ENCODE measurements at places on chromosomes 2 and 18.

GRCh38 chr2:187075199-187075635 is 226.2 kb upstream of the ZSWIM2 start:
- no peak for DNase-seq

DNA sequence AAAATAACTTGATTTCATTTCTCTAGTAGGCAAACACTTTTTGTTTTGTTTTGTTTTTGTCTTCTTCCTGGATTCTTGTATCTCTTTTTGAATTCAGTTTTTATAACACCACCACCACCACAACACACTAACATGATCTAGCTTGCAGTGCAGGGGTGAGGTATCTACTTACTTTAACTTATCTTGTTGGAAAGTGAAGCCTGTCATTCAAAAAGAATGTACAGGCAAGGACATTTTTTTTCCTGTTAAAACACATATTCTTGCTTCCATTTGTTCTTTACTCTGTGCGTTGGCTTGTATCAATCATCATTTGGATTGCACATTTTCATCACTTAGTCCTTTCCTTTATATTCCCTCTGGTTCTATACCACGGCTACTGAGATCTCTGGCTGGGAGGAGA is 824.2 kb downstream of the PLCL1 start:
- no peak for DNase-seq

DNA sequence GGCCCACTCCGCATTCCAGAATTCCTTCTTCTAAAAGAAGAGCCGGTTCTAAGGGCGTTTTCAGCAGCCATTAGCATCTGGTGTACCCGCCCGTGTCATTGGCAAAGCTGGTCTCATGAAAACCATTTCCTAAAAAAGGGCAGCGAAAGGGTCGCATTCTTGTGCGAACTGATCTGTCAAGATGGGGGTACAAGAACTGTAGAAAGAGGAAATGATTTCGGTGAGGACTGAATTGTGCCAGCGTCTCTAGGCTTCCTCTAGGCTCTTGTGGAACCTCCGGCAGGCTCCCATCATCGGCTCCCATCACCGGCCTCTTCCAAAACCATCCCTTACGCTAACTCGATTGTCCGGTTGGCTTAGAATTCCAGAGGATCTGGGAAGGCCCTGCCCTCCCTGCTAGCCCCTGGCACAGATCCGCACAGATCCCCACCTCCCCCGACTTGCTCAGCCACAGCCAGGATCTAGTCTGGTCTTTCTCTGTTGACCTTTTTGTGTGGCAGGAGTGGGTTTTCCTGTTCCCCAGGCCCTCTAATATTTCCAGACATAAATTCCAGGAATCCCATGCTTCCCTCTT is 1.3 kb downstream of the RAB31 start:
- DNase-seq: no peak

DNA sequence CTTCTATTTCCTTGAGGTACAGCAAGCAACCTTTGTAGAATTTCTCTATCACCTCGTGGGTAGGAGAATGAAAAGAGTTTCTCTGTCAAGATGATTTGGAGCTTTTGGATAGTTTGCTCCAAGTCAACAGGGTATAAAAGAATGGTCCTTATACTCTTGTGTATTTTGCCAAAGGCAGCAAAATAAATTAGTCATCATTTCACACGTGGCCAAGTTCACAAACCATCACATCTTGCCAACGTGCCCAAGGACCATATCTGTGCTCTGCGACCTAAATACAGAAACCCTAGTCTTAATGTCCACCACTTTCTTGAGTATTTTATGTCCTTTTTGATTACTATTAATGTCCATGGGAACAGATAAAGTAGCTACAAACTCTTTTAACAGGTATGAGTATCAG is 262.9 kb downstream of the AFF3 start:
- no peak for DNase-seq

- DNase-seq: no peak
These were observed 84.8 kb downstream of the ACTR3 start for GRCh38 chr2:113974727-113975126.

DNA sequence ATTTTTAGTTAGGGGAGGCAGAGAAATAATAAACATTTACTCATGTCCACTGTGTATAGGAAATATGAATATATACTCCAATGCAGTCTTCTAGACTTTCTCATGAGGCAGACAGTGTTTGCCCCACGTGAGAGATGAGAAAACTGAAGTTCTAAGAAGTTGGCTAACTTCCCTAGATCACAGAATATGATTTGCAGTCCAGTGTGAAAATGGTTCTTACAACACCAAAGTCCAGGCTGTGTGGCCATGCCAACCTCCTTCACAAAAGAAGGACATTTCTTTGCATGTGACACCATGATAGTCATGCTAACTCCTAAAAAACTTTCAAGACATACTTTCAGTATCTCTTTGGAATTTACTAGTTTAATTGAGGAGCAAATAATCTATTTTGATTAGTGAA is 143.7 kb downstream of the IRS1 start:
- no peak for DNase-seq

GRCh38 chr2:167692191-167692590 is 555.2 kb downstream of the STK39 start:
- DNase-seq: no peak

DNA sequence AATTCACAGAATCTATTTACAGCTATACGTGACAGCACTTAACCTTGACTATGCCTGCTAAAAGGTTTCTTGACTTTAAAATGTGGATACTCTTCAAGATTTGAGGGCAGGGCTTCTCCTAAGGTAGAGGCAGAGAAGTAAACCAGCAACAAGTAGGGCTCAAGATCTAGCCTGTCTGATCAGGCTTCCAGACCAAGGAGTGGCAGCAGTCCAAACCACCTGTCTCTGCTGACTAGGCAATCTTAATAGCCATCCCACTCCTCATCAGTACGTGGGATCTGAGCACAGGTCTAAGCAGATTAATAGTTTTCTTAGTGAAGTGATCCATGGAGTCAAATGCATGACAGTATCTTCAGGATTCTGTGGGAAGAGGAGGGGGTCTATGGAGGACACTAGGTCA is 100.4 kb downstream of the GPD2 start:
- DNase-seq: no peak

- DNase-seq: no peak
These were observed 19.1 kb upstream of the TRIB2 start for GRCh38 chr2:12697617-12698016.

GRCh38 chr18:68472701-68473295 is 242.1 kb downstream of the TMX3 start:
- DNase-seq: no peak

DNA sequence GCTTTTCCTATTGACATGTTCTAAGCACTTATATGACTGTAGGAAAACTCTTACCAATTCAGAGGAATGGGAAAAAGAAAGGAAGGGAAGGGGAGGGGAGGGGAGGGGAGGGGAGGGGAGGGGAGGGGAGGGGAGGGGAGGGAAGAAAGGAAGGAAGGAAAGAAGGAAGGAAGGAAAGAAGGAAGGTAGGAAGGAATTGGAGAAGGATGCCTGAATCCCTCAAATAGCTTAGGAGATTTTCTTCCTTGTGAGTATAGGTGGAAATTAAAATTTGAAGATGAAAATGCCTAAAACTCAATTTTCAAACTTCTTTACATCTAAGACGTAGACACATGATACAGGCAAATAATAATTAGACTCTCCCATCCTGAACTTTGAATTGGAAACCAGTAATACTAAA is 463.1 kb downstream of the SATB2 start:
- DNase-seq: no peak

- DNase-seq: no peak
These were observed 418.4 kb upstream of the TRIB2 start for GRCh38 chr2:12298352-12298751.

DNA sequence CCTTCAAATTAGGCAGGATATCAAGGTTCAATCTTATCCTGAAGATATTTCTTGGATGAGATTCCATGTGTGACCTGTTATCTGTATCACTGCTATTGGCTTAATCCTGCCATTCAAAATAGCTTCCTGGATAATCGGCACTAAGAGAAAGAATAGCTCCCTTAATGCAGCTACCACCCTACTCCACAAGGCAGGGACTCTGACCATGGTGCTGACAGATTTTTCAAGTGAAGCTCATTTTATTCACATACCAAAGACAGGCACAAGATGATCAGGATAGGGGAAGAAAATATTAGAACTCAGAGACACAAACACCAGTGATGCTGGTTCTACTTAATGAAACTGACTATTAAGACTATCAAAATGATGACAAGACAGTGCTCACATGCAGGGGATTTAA is 74.9 kb downstream of the ORC4 start:
- no peak for DNase-seq

DNA sequence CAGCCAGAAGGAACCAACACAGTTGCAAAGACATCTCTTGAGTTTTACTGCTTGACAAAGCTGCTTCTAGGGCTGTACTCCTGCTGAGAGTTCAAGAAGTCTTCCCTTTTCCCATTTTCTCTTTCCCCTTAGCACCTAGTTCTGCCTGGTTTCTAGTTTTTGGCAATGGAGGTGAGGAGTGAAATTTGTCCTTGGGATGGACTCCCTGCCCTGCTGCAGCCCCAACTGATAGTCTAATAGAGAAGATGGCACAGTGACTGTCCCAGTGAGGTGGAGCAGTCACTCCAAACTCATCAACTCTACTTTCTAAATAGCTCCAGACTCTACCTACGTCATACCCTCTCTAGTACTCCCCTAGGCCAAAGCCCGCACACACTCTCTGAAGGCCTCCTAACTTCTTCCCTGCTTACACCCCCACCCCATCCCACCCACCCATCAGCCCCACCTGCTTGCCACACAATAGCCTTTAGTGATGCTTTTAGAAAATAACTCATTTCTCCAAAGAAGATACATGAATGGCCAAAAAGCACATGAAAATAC is 164.4 kb downstream of the DDX1 start:
- no peak for DNase-seq

DNA sequence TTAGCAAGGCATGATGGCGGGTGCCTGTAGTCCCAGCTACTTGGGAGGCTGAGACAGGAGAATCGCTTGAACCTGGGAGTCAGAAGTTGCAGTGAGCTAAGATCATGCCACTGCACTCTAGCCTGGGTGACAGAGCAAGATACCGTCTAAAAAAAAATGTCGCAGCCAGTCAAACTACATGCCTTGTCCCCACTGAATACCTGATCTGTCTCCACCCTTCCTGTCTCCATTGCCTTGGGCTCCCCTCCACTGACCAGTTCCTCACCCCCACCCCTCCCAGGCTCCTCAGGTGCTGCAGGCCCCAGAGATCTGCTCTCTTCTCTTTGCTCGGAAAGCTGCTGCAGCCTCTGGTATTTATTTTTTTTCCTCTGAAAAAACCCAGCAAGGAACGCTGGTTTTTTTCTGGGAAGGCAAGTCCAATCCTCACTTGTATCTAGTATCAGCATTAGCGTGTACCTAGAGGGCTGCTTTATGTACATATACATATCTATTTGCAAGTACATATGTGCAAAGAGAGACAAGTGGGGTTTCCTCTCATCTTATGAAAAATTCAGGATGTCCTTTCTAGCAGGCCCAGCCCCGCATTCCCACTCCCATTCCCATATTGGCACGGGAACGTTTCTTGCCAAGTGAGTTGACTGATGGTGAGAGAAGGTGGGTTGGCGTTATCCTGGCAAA is 4.4 kb downstream of the PSD4 start:
- DNase-seq: no peak

DNA sequence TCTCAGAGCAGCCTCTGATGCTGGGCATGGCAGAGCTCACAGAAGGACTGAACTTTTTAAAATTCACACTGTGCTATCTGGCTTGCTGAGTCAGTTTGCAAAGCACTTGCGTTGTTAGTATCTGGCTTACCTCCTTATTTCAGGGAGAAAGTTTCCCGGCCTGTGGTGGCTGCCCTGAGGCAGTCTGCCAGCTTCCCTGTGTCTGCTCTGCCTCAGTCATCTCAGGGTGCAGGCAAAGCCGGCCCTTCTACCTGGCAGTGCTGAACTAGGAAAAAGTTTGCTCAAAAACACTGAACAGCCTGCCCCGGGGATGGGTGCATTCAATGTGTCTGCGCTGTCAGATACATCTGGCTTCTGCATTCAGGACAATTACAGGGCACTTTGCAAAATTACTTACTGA is 90.2 kb upstream of the UXS1 start:
- no peak for DNase-seq

DNA sequence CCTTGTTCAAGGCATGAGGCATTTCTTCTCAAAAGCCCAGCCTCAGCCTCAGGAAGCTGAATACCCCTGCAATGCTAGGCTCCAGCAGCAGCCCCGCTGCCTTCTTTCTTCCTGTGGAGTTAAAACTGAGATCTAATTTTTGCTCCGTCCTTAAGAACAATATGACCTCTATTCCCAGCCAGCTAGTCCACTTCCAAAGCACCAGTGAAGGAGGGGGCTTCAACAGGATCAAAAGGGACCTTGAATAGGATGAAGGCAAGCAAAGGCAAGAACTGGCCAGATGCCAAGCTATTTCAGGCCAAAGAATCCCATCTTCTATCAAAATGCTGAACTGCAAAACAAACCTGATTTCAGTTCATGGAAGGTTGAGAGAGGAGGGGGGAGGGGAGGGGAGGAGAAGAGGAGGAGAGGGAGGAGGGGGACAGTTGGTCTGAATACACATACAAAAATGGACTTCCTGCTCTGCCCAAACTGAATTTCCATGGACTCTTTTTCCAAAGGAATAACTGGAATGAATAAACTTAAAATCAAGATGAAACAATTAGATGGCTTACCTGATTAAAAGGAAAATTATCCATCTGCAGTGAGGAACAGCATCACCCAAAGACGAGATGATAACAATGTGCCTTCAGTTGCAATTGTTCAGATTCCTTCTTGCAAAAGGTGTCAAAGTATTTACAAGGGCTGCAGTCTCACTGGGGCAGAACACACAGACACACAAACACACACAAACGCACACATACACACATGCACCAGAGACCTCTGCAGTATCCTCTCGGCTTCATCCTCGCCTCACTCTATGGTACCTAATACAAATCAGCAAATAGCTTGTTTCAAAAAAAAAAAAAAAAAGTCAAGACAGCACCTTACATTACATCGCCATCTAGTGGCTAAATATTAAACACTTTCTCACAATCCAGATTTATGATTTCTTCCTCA is at the start of gene SCN1A:
Gene SCN1A, minus strand, starts transcription at position 804 of the 939 bp plus-strand sequence. CDS start 54,399 bp downstream, outside the sequence.
- no peak for DNase-seq

GRCh38 chr2:106257830-106258229 is 63.7 kb upstream of the UXS1 start:
- no peak for DNase-seq

GRCh38 chr2:51960841-51961335 is 929.0 kb upstream of the NRXN1 start:
- DNase-seq: no peak

GRCh38 chr2:208306291-208306690 is 40.2 kb downstream of the PIKFYVE start:
- no peak for DNase-seq

GRCh38 chr2:217943446-217944321 is 59.1 kb downstream of the TNS1 start:
- DNase-seq: no peak

DNA sequence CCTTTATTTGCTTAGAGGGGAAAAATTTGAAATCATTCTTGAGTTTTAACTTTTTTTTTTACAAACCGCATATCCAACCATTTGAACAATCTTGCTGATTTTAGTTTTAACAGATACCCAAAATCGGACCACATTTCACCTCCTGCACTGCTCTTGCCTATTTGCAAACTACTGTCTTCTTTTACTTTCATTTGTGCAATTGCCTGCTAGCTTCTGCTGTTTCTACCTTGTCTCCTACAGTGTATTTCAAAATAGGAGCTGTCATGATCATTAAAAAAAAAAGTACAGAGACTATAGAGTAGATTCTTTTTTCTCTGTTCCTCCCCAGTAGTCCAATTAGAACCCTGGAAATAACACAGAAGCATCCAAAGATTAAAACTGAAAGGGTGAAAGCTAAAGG is 1081.2 kb downstream of the SOCS6 start:
- DNase-seq: no peak

Data from SHP77 treated with DMSO at 0.1 percent for 48 hours (cell line).